ENCODE measurements at places on chromosomes 2 and 18. TPM values are rescaled to one million over a fixed set of nuclear protein-coding genes. Genes with fewer than 3 reads are reported as not detected.

DNA sequence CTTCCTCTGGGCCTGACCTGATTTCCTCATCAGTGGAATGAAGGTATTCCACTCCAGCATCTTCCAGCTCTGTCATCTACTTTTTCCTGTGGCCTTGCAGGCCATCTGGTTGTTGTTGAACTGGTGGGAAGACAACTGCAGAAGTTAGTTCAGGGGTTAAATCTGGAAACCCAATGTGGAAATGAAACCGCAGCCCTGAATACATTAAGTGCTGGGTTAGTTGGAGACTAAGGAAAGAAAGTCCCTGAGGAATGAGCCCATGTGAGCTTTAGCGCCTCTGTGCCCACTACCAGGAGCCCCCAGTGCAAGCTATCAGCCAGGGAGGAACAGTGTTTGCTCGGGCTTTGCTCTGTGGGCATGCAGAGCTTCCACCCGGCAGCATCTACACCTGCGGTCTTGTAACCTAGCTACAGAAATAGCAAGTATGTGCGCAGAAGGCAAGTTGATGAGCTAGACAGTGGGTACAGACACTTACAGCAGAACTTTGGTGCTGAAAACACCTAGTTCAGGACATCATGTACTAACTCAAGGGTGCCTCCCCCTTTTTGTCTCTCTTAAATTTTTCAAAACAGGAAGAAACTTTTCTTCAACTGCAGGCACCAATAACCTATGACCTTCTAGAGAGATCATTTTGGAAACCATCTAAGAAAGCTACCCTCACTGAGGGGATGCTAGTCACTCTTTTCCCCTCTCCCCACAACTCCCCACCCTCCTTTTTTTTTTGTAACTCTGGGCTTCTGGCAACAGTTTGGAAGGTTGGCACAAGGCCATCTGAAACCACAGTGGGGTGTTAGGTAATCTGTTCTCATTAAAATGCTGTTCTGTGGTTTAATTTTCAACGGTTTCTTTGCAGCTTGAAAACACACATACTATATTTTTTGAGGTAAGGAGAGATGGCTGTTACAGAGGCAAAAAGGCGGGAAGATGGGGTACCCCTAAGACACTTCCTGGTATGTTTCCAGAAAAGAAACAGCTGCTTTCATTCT is 18.3 kb upstream of the CXCR4 start:
- DNase-seq, result no peak

The GMPPA gene
- not detected for polyA plus RNA-seq

GRCh38 chr2:181467966-181468707 is 11.0 kb downstream of the ITGA4 start:
- DNase-seq, result no peak

The GKN1 gene
- polyA plus RNA-seq, result 0.21 TPM

GRCh38 chr2:234078129-234078528 is 27.6 kb downstream of the SPP2 start:
- DNase-seq, result no peak

- peak; percentile 57 for DNase-seq
Observed at GRCh38 chr2:111698743-111699554, 185.0 kb downstream of the ANAPC1 start.

DNA sequence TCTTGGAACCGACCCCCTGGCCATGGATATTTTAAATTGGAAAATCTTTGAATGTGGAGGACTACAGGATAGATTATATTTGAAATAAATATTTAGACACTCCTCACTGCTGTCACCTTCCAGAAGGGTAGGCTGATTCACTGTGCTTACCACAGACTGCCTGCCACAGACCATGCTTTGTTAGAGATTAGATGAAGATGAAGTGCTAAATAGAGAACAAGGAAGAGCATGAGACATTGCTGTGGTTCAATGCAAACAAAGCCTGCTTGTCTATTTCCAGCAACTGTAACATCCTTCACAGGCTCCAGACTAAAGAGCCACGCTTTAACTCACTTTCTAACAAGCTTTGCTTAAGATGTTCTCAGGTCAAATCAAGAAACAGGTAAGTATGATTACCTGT is 81.0 kb upstream of the TMEM17 start:
- no peak for DNase-seq

The CFAP53 gene
- 0.35 TPM for polyA plus RNA-seq

DNA sequence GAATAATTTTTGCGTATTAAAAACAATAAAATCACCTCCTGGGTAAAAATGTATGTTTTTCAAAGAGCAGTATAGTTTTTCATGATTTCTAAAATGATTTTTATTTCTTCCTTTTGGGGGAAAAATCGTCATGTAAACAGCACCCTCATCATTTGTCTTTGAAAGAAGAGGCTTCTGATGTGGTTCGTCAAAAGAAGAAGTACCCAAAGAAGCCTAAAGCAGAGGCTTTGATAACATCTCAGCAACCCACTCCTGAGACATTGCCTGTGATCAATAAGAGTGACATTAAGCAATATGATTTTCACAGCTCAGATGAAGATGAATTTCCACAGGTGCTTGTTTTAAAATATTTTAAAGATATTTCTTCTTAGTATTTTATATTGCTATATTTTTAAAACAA is 110.2 kb upstream of the KIF5C start:
- DNase-seq, result no peak

The TOGARAM2 gene
- 0.94 TPM for polyA plus RNA-seq

DNA sequence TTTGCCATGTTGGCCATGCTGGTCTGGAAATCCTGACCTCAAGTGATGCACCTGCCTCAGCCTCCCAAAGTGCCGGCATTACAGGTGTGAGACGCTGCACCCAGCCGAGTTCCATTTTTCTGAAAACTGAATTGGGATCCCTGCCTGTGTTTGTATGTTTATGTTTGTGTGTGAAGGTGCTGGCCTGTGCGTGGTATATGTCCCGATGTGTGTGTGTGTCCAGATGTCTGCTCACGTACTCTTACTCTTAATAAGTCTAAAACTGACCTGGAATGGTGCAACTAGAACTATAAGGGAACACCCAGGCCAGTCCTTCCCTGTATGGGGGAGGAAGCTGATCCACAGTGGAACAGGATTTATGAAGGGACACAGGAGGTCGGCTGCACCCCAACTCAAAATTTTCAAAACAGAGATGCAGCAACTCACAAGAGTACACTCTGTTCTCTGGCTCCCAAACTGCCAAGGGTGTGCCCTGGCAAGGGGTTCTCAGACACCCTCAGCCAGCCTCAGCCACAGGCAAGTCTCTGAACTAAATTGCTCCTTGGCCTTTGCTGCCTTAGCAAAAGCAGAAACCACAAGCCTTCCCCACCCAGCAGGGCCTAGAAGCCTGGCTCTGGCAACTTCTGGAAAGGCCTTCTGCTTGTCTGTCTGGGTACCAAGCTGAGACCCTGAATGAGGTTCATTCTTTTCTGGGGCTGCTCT is 36.5 kb downstream of the RHOB start:
- no peak for DNase-seq

DNA sequence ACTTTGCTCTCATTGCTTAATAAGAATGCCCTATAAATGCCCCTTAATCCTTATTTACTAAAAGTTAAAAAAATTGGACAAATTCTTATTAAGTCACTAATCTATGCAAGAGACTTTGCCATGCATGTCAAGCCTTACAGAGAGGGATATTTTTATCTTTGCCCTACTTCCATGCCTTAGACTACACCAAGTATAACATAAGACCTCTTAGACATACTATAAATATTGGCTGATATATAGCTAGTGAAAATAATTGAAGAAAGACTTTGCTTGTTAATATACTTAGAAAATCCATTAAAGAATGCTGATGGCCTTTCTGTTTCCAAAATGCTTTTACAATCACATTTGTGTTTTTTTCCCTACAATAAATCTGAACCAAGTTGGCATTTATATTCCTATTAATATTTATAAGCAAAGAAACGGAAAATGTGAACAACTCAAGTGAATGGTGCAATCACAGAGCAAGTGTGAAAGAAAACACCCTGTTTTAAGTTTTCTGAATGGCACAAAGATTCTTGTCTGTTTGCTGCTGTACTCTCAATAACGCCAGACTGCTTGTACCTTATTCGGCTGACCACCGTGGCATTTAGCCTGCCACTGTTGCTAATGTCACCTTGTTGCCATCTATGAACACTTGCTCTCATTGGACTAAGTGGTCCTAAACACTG is 105.0 kb downstream of the MC4R start:
- no peak for DNase-seq

DNA sequence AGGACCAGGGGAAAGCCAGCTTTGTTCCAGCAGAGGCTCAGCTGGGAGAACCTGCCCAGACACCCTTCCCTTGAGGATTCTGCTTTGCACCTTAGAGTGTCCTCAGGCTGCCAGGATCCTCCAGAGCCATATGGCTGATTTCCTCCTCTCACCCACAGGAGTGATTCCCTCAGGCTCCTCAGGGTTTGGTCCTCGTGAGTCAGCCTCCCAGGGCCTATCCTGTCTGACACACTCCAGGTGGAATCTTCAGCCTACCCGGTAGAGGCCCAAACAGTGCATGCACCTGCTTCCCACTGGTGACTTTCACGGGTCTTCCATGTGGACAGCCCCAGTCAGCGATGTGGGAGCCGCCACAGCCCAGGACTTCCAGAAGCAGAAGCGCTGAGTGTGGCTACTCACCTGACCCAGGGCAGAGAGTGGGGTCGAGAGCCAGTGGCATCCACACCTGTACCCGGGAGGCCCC is 73.3 kb downstream of the TFCP2L1 start:
- no peak for DNase-seq

GRCh38 chr18:22322243-22322691 is 95.4 kb downstream of the CTAGE1 start:
- peak; percentile 50 for DNase-seq

GRCh38 chr2:234495251-234496054 is 1.4 kb downstream of the ARL4C start:
- no peak for DNase-seq

GRCh38 chr18:66560094-66560493 is 43.8 kb downstream of the CDH19 start:
- DNase-seq, result no peak

- no peak for DNase-seq
Observed at GRCh38 chr2:17148407-17149145, 369.7 kb downstream of the RAD51AP2 start.

The BOLL gene
- polyA plus RNA-seq, result not detected

The KYNU gene
- 0.85 TPM for polyA plus RNA-seq

GRCh38 chr2:5846881-5847280 is 154.7 kb downstream of the SOX11 start:
- DNase-seq, result no peak

The IL1RN gene
- polyA plus RNA-seq, result 2.5 TPM

The RUFY4 gene
- not detected for polyA plus RNA-seq

The MBP gene
- 18.7 TPM for polyA plus RNA-seq

The GALR1 gene
- 0.07 TPM for polyA plus RNA-seq

The EVX2 gene
- not detected for polyA plus RNA-seq

- peak; percentile 63 for DNase-seq
Observed at GRCh38 chr2:42569116-42569711, 782 bp downstream of the MTA3 start.

The NCKAP5 gene
- polyA plus RNA-seq, result not detected

GRCh38 chr2:135913727-135914365 is 37.6 kb upstream of the MCM6 start:
- peak; percentile 45 for DNase-seq

DNA sequence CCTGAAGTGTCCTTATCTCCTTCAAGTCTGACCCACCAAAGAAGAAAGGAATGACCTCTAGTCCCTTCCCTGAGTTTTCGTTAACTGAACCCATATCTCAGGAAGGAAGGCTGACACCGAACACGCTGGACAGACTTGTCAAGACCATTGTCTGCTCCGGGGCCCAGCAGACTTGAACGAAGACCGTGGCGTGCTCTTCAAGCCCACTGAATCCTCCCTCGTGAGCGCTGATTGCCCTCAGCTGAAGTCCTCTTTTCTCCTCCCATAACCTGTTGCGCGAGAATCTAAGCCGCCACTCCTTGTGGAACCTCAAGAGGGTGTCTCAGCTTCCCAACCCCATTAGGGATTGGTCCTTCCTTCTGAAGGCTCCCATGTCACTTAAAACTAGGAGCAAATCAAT is 634 bp upstream of the CNDP1 start:
- DNase-seq, result no peak

DNA sequence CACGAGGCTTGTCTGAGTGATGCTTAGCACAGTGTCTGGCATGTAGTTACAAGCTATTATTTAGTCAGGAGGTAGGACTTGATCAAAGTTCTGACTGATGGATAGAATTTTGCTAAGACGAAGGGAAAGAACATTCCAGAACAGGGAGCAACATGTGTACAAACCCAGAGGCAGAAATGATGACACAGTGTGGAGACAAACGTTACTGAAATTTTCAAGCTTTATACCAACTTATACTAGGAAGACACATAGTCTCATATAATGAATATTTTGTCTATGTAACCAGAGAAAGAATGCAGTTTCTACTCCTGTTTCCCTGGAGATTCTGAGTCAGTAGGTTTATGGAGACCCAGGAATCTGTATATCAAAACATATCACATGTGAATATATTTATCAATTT is 123.4 kb downstream of the FAM124B start:
- DNase-seq, result no peak

DNA sequence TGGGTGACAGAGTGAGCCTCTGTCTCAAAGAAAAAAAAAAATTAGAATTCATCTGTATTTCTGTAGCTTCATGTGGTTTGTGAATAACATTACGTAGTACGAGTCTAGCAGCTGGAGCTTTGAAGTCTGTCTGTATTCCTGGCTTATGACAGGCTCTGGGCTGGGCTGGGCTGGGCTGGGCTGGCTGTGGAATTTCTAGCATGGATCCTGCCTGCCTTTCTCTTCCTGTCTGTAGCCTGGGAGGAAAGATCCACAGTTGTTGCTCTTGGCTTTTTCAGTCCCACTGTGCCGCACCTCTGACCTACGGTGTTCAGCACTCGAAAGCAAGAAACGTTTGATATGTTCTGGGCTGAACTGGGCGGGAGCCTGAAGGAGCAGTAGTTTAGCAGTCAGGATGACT is 55.4 kb downstream of the BOLA3 start:
- DNase-seq, result peak; percentile 13

- DNase-seq, result no peak
Observed at GRCh38 chr2:102549027-102549426, 70.3 kb upstream of the SLC9A2 start.

DNA sequence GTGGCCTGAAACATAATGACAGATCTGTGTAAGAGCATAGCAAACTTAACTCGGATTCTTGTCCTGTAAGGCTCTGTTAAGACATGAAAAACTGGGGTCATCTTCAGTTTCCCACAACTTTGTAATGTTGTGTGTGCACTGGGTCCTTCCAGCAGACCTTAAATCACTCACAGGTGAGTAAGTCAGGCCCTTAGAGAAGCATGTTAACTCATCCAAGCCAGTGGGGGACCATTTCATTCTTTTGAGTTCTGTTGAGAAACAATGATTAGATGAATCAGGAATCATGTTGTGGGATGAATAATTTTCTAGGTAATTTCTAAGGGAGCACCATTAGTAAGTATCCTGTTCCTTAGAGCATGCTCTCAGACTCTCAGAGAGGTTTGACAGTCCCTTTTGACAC is 167.1 kb downstream of the ESCO1 start:
- DNase-seq, result no peak

The AGXT gene
- polyA plus RNA-seq, result not detected

GRCh38 chr2:150136893-150137292 is 350.6 kb downstream of the RND3 start:
- no peak for DNase-seq

The POTEI gene
- polyA plus RNA-seq, result not detected

GRCh38 chr2:238380785-238381184 is 45.9 kb upstream of the ASB1 start:
- no peak for DNase-seq
